ENCODE measurements at places on chromosomes 1 and 21.

- no peak for DNase-seq
These were observed 366.1 kb upstream of the DAB1 start for GRCh38 chr1:57789936-57790335.

- DNase-seq = no peak
These were observed 9.5 kb upstream of the IRF6 start for GRCh38 chr1:209815490-209815889.

DNA sequence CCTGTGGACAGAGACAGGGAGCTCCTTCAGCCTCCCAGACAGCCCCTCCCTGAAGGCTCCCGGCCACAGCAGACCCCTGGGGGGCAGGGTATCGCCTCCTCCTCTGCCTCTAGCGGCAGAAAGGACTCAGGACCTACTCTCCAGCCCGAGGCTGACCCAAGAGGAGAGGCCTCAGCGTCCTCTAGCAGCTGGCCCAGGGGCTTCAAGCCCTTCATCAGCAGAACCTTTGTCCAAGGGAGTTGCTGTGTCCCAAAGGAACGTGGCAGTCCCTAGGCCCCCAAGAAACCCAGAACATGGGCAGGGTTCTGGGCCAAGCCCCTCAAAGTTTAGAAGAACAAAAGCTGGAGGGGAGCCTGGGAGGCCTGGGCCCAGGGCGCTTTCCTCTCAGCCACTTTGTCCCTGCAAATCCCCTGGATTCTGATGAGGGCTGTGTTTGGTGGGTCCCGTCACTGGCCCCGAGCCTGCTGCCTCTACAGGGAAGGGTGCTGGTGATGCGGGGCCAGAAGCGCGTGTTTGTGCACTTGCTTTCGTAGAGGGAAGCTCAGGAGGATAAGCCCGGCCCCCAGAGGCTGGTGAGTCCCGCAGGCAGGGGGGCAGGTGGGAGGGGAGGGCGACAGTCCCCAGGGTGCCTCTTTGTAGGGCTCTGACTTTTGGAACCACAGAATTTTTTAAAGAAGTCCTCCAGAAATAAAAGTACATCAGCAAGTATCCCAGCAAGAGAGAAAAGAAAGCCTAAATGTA, 13.3 kb downstream of the ITGB2 start:
- no peak for DNase-seq

DNA sequence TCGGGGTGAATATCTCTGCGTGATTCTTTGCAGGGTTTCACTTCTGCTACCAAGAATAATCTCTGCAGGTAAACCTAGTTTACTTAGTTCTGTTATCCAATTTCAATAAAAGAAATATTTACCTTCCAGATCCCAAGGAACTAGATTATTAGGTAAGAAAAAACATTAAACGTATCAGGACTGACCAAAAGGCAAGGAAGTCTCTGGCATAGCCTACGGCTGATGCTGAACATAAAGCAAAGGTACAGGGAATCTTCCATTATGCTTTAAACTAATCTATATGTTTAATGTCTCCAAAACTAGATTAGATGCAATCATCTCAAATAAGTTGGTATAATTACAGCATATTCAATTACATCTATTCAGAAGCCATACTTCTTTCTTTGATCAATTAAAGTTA, 168.9 kb downstream of the KCNK2 start:
- DNase-seq = no peak

- no peak for DNase-seq
These were observed 74.7 kb downstream of the KIFAP3 start for GRCh38 chr1:169999761-170000160.

DNA sequence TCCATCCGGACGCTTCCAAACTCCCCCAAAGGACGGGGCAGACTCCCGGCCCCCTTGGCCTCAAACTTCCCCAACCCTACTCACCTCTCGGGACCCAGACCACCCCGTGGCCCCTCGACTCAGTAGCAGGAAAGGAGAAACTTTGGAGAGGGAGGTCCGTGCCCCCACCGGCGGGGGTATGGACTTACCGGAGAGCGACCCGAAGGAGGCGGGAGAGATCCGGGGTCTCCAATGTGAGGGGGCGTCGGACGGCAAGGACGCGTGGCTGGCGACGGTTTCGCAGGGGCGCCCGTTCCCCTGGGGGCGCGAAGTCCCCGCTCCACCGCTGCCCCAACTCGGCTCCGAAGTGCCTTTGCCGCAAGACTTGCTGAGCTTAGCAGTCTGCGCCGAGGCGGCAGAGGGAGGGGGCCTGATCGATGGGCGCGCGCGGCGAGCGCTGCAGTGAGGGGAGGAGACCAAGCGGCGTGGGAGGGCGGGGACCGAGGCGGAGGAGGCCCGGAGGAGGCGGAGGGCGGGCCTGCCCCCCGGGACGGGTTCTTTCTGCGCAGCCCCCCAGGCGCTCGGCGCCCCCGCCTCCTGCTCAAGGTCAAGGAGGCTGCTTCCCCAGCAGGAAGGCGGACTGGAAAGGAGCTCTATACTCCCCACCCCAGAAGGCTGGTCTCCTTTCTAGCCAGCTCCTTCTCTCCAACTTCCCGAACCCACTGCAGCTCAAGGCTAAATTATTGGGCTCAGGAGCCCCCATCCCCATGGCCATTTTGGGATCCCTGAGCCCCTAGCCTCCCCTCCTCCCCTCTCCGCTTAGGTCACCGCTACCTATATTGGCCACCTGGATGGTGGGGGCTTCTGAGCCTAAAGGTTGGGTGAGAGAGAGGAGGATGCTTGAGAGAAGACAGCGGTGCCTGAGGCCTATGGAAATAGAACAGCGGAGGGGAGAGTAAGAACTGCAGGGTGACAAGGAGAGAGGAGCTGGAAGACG, at the start of gene SYT2:
Gene SYT2, minus strand, starts transcription at position 385 of the 976 bp plus-strand sequence. CDS start 104,682 bp downstream, outside the sequence.
- DNase-seq = peak; percentile 57

DNA sequence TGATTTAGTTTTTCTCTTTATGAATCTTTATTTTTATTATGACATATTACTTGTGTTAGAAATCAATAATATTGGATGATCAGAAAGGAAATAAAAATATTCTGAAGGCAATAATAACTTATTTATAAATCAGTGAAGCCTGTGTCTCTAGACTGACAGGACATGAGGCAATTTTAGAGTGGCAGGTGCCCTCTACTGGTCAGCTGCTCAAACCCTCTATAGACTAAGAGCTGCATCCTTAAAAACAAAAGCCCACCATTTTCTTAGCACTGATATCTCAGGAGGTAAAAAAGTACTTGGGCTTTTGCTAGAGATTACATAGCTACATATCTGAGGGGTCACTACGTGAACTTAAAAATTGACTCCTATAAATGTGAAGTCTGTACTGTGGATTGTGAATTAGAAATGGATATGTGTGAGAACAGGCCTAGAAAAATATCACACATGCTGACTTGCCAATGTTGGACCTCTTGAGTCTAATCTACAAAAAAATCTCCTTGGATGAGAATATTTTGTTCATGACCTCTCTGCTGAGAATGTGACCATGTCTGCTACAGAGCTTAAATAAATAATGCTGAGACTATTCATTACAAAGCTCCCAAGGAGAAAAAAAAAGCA, 597.9 kb upstream of the ADAMTS5 start:
- DNase-seq = no peak

DNA sequence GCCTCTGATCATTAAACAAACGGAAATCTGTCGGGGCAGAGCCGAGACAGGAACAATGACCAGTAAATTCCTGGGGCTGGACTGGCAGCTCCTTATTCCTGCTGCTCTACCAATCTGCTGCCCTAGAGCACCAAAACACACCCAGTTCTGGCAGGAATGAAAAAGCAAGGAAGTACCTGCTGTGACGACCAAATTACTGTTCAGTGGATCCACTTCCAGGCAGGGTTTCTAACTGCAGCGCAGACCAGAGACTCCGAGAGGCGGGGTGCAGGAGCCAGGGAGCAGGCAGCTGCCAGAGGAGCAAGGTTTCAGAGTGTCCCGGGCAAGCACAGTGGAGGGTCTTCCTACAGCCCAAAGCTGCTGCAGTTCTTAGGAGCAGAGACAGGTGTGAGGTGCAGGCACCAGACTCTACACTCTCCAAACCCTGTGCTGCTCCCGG, 32.4 kb downstream of the KANK4 start:
- no peak for DNase-seq
